ENCODE measurements at places on chromosomes 1 and 21.

DNA sequence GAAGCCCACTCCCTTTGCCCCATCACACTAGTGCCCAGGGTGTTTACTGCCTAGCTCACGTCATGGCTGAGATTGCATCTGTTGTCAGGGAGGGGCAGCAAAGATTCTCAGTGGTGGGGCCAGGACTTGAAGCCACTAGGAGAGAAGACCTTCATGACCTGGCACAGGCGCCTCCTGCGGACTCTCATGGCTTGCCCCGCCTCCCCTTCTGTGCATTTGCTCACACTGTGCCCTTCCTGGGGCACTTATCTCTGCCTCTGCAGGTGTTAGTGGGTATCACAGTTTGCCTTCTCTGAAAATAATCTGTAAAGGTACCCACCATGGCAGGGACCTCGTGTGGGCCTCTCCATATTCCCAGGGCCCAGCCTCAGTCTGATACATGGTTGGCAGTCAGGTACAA lies 20.1 kb downstream of the PTPRU start:
- no peak for DNase-seq

GRCh38 chr1:59229138-59229537 lies 67.8 kb upstream of the FGGY start:
- no peak for DNase-seq

GRCh38 chr1:26700711-26701110 lies 4.9 kb downstream of the ARID1A start:
- DNase-seq = no peak

GRCh38 chr1:225602590-225603206 lies 50.2 kb downstream of the ENAH start:
- no peak for DNase-seq

GRCh38 chr1:34915521-34915920 lies 13.9 kb downstream of the DLGAP3 start:
- no peak for DNase-seq

GRCh38 chr1:87588495-87588894 lies 259.8 kb downstream of the LMO4 start:
- no peak for DNase-seq

- DNase-seq = no peak
These were observed 280.5 kb upstream of the CAMK1G start for GRCh38 chr1:209302779-209303568.

- no peak for DNase-seq
These were observed 21.3 kb downstream of the FAM78B start for GRCh38 chr1:166145499-166145898.

DNA sequence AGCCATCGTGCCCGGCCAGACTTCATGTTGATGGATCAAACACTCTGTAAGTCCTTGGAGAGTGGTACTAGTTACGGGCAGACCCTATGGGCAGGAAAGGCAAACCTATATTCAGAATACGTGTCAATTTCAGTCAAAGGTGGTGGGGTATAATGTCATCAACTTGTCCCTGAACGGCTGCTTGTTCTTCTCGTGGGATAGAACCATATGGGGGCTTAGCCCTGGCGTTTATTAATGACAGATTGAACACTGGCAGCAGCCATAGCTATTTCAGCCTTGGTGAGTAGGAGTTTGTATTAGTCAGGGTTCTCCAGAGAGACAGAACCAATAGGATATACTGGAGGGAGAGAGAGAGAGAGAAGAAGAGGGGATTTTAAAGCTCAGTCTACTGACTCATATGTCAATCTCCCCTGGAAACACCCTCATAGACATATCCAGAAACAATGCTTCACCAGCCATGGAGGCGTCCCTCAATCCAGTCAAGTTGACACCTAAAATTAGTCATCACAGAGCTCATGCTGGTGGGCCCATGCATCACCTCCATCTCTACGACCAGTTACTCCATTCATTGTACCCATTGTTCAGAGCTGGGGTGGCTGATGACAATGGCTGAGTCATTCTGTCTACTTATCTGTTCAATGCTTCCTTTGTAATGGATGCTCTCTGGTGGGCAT lies 16.1 kb upstream of the AQP10 start:
- no peak for DNase-seq

All from brain (organoid and tissue), 16 donors.